ENCODE measurements at places on chromosomes 6 and 20. TPM values are rescaled to one million over a fixed set of nuclear protein-coding genes. Genes with fewer than 3 reads are reported as not detected.

Gene KCTD20
- total RNA-seq = 49.1 TPM

Gene MMP24
- 0.11 TPM for total RNA-seq

Gene THEMIS
- 26.3 TPM for total RNA-seq

Gene DCDC2
- total RNA-seq = not detected

Gene CRISP1
- total RNA-seq = not detected

Gene SLC22A16
- not detected for total RNA-seq

Gene BCAS4
- 29.4 TPM for total RNA-seq
